ENCODE measurements at places on chromosomes 11 and 22. TPM values are rescaled to one million over a fixed set of nuclear protein-coding genes. Genes with fewer than 3 reads are reported as not detected.

Gene BBOX1
- not detected for total RNA-seq

Gene RPLP2
- 1,247 TPM for total RNA-seq

DNA sequence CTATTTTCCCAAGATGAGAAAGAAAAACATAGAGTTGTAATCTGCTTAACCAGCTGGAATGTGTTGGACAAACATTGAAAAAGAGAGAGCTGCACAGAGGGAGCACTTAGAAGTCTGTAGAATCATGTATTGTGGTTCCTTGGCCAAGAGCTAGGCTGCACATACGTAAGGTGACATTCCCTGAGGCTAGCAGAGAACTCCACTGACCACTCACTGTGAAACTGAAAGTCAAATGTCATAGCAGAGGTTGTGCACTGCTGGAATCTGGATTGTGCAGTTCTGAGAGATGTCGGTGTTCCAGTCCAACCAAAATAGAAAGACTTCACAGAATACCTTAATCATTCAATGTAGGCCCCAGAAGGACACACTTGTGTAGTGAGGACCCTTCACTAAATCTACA is 772.8 kb upstream of the RAG2 start:
- no peak for DNase-seq
- no peaks in the 10 kb centered on the region for H3K4me1 ChIP-seq
- H3K27ac ChIP-seq = no peak overlapping the region
- no peak overlapping the region for H3K4me3 ChIP-seq
- H3K36me3 ChIP-seq = no peaks in the 10 kb centered on the region
- H3K27me3 ChIP-seq = 0 out of 2 replicates have a peak, but pooled peaks cover 3% of the 10 kb centered on the region

DNA sequence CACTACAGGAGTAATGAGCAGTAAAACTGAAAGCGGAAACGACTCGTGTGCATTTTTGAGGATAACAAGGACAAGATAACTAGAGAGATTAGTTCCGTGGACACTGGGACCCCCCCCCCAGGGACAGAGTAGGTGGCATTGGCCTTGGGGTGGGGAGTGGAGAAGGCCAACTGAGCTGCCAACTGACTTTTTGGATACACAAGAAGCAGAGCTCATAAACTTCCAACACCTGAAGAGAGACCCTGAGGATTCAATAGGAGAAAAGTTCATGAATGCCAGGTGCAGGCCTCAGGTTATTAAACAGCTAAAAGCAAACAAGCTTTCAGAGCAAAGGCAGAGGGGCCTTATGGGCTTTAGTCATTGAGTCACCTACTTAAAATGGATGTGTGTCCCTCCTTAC is 17.6 kb upstream of the PRSS23 start:
- H3K27me3 ChIP-seq = no peaks in the 10 kb centered on the region
- DNase-seq = no peak
- H3K36me3 ChIP-seq = no peaks in the 10 kb centered on the region
- H3K4me1 ChIP-seq = no peaks in the 10 kb centered on the region
- no peak overlapping the region for H3K27ac ChIP-seq

Gene RAB39A
- total RNA-seq = 5.8 TPM

- peak overlapping the region; percentile 67 for H3K4me3 ChIP-seq
- H3K27me3 ChIP-seq = no peaks in the 10 kb centered on the region
- no peaks in the 10 kb centered on the region for H3K36me3 ChIP-seq
These were observed 1.3 kb downstream of the CLMP start for GRCh38 chr11:123193742-123194141.

GRCh38 chr11:33651990-33652389 is 48.6 kb downstream of the C11orf91 start:
- no peak for DNase-seq
- H3K4me1 ChIP-seq = peaks cover 14% of the 10 kb centered on the region
- H3K27ac ChIP-seq = no peak overlapping the region
- H3K36me3 ChIP-seq = no peaks in the 10 kb centered on the region
- H3K4me3 ChIP-seq = no peak overlapping the region

Gene MTFP1
- total RNA-seq = 19.6 TPM

Gene ADAMTS8
- not detected for total RNA-seq

DNA sequence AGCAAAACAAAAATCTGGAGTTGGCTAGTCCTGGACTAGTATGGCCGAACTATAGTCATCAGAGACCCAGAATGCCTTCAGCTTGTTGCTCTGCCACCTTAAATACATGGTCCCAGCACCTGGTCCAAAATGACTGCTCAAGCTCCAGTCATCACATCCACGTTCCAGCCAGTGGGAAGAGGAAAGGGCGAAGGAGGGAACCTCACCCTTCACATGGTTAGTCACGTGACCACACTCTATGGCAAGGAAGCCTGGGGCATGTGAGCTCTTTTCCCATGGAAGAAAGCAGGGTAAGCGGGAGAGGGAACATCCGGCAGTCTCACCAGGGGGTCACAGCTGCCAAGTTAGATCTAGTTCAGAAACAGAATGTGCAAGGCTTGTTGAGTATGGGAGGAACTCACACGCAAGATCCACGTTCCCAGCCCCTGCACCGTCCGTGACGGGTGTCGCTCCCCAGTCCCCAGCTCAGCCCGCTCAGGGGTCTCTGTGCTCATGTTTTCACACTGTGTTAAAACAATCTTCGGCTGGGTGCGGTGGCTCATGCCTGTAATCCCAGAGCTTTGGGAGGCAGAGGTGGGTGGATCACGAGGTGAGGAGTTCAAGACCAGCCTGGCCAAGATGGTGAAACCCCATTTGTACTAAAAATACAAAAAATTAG is 1.9 kb upstream of the ANO9 start:
- peaks cover 11% of the 10 kb centered on the region for H3K27me3 ChIP-seq
- peak; percentile 96 for DNase-seq
- H3K36me3 ChIP-seq = no peaks in the 10 kb centered on the region
- no peak overlapping the region for H3K4me3 ChIP-seq

GRCh38 chr22:30212996-30213441 is 33.5 kb downstream of the LIF start:
- DNase-seq = no peak
- H3K4me3 ChIP-seq = no peak overlapping the region
- H3K4me1 ChIP-seq = peaks cover 37% of the 10 kb centered on the region
- no peaks in the 10 kb centered on the region for H3K36me3 ChIP-seq
- no peak overlapping the region for H3K27ac ChIP-seq
- H3K27me3 ChIP-seq = no peaks in the 10 kb centered on the region

GRCh38 chr11:109961261-109961660 is 131.9 kb upstream of the ZC3H12C start:
- no peak overlapping the region for H3K4me3 ChIP-seq
- no peaks in the 10 kb centered on the region for H3K4me1 ChIP-seq
- H3K36me3 ChIP-seq = no peaks in the 10 kb centered on the region
- DNase-seq = no peak

Gene HBD
- not detected for total RNA-seq

Gene GRAMD1B
- total RNA-seq = 18.0 TPM

Gene PKDREJ
- total RNA-seq = not detected

- peaks cover 53% of the 10 kb centered on the region for H3K36me3 ChIP-seq
- H3K27ac ChIP-seq = peak overlapping the region; percentile 93
- H3K4me3 ChIP-seq = peak overlapping the region; percentile 72
- H3K4me1 ChIP-seq = peaks cover 9% of the 10 kb centered on the region
- H3K27me3 ChIP-seq = no peaks in the 10 kb centered on the region
- no peak for DNase-seq
These were observed 728 bp downstream of the RPL3 start for GRCh38 chr22:39318507-39319283.

DNA sequence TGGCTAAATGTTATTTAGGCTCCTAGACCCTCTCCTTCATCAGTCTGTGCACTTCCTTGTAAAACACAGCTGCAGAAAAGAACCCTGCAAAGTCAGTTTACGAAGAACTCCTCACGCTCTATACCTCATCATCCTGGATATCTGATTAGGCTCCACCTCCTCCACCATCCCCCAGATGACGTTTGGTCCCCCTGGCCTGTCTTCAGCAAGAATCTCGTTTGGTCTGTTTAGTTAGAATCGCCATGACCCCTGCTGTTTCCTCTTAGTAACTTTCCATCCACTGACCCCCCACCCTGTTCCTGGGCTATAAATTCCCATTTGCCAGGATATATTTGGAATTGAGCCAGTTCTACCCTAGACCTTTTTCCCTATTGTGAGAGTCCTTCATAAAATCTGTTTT is 214.1 kb downstream of the OPCML start:
- H3K27me3 ChIP-seq = no peaks in the 10 kb centered on the region
- H3K4me3 ChIP-seq = no peak overlapping the region
- H3K36me3 ChIP-seq = no peaks in the 10 kb centered on the region
- no peak overlapping the region for H3K27ac ChIP-seq
- DNase-seq = no peak
- no peaks in the 10 kb centered on the region for H3K4me1 ChIP-seq

Gene GP1BB
- 4.4 TPM for total RNA-seq

Gene KDM4F
- total RNA-seq = not detected

Gene PDE3B
- 23.5 TPM for total RNA-seq

Gene TRIM49
- not detected for total RNA-seq

GRCh38 chr11:61647529-61647928 is 32.7 kb upstream of the DAGLA start:
- DNase-seq = no peak
- H3K27ac ChIP-seq = no peak overlapping the region
- H3K4me3 ChIP-seq = no peak overlapping the region
- no peaks in the 10 kb centered on the region for H3K36me3 ChIP-seq
- H3K27me3 ChIP-seq = no peaks in the 10 kb centered on the region

DNA sequence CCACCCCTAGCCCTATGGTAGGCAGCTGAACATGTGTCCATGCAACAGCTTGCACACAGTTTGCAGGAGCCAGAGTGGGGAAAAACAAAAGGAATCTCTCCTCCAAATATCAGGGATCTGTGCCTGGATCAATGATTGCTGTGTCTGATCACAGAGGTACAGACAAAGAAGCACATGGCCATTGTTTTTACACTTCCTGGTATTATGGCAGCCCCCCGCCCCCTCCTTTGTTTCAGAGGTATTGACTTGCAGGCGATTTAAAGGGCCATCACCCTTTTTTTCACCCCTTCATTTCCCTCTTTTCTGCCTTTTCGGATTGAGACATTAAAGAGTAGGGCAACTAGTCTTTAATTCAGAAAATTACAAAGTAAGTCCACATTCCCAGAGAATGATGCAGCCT is 453.0 kb upstream of the LUZP2 start:
- no peaks in the 10 kb centered on the region for H3K36me3 ChIP-seq
- H3K4me3 ChIP-seq = no peak overlapping the region
- no peak for DNase-seq
- no peaks in the 10 kb centered on the region for H3K27me3 ChIP-seq
- H3K27ac ChIP-seq = no peak overlapping the region

DNA sequence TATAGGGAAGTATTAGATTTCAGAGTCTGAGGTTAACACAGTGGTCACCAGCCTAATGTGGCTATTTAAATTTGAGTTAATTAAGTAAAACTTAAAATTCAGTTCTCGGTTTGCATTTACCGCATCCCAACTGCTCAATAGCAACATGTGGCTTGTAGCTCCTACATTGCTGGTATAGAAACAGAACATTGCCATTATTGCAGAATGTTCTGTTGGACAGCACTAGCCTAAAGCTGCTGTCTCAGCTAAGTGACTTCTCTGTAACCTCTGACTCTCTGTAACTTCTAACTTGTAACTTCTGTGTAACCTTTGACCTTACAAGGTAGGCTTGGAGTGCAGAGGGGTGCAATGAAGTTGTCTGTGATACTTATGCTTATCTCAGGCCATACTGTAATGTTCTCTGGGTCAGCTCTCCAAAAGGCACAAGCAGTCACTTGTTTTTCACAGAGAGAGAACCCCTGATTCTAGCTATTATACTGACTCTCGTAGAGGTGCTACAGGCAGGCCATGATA is 78.7 kb downstream of the ZNRF3 start:
- no peak overlapping the region for H3K4me3 ChIP-seq
- H3K4me1 ChIP-seq = peaks cover 22% of the 10 kb centered on the region
- DNase-seq = no peak
- no peaks in the 10 kb centered on the region for H3K36me3 ChIP-seq

DNA sequence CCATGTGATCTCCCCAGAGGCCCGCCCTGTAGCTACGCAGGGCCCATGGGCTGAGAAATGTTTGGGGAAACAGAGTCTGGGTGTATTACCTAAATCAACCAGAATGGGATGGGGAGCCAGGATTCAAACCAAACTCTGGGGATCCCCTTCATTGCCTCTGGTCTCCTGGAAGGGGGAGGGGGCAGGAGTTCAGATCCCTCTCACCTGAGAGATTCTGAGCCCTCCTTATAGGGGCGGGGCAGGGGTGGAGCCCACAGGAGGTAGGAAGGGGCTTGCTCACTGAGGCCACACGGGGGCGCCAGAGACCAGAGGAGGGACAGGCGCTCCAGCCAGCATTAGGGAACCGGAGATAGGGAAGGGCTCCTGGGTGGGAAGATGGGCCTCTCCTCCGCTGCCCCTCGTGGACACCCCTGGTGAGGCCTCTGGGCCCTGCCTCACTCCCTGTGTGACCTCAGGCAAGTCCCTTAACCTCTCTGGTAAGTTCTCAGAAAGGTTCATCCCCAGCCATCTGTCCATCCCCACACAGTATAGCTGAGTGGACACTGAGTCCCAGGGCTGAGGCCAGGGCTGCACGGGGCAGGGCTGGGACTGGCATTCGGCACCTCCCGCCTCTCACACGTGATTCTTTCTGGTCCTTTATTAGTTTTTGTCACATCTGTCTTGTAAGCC is 2.7 kb upstream of the CDC42BPG start:
- H3K4me1 ChIP-seq = peaks cover 32% of the 10 kb centered on the region
- no peak overlapping the region for H3K4me3 ChIP-seq

Gene MOGAT2
- not detected for total RNA-seq

- no peaks in the 10 kb centered on the region for H3K4me1 ChIP-seq
- no peak for DNase-seq
- H3K4me3 ChIP-seq = no peak overlapping the region
- H3K27ac ChIP-seq = no peak overlapping the region
- no peaks in the 10 kb centered on the region for H3K36me3 ChIP-seq
These were observed 51.2 kb upstream of the ARHGAP20 start for GRCh38 chr11:110763249-110764011.

- H3K27ac ChIP-seq = no peak overlapping the region
- H3K4me1 ChIP-seq = peaks cover 3% of the 10 kb centered on the region
- DNase-seq = no peak
- H3K4me3 ChIP-seq = no peak overlapping the region
These were observed 5.7 kb downstream of the RFPL1 start for GRCh38 chr22:29443861-29444792.

Gene SSTR3
- not detected for total RNA-seq

Gene GPHA2
- not detected for total RNA-seq

GRCh38 chr22:31302537-31302936 is 10.2 kb upstream of the PIK3IP1 start:
- H3K4me3 ChIP-seq = no peak overlapping the region
- DNase-seq = no peak
- no peaks in the 10 kb centered on the region for H3K27me3 ChIP-seq
- no peaks in the 10 kb centered on the region for H3K4me1 ChIP-seq
- H3K27ac ChIP-seq = no peak overlapping the region

DNA sequence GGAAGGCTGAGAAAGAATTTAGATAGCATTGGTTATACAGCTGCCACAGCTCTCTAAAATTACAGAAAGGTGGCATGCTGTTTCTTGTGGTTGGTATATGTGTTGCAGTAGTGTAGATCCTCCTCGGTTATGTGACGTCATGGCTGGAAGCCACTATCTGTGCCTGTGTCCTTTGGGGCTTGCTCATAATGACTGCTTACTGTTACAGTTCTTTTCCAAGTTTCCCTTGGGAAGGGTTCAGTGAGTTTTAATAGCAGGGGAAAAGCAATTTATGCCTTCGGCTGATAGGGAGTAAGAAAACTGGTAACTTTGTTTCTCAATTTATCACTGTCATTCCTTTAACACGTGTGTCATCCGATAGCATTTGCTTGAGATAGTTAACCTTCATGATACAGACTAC is 47.2 kb downstream of the POLD3 start:
- no peak overlapping the region for H3K27ac ChIP-seq
- H3K4me1 ChIP-seq = 0 out of 2 replicates have a peak, but pooled peaks cover 5% of the 10 kb centered on the region
- H3K4me3 ChIP-seq = no peak overlapping the region
- DNase-seq = no peak

Gene UBQLNL
- not detected for total RNA-seq
